GM10248 (cell line): ENCODE measurements at places on chromosomes 6 and 20.

DNA sequence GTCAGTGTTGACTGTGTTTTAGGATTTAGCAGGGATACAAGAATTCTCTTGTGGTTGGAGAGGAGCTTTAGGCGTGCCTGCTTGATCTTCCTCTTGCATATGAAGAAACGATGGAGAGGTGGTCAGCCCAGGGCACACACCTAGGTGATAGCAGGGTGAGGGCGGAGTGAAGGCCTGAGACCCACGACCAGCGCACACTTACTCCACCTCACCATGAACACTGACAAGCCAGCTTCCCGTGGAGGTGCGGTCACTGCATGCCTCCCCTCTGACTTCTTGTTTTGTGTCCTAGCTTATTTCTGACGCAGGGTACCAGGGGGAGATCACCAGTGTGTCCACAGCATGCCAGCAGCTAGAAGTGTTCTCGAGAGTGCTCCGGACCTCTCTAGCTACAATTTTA lies 8.1 kb downstream of the NELFCD start:
- DNase-seq: no peak

DNA sequence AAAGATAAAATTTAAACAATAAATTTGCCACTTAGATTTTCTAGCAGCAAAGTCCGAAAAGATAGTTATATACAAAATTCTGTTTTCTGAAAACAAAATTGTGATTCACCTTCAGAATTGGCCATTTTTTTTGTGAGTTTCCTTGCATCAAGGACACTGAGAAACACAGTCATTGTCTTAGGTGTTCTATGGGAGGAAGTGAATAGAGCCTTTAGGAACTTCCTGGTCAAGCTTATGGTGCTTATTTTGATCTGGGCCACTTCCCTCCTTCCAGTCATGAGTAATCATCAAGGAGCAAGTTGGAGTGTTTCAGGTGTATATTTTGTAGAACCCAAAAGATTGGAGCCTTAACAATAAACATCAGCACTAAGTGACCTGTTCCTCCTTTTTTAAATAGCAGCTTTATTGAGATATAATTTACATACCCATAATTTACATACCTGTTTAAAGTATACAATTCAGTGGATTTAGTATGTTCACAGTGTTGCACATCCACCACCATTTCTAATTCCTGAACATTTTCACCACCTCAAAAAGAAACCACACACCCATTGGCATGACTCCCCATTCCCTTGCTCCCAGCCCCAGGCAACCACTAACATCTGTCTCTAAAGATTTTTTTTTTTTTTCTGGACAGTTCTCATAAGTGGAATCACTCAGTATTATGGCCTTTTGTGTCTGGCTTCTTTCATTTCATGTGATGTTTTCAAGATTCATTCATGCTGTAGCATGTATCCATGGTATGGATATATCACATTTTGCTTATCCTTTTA lies 17.6 kb downstream of the TMEM74B start:
- DNase-seq: no peak

DNA sequence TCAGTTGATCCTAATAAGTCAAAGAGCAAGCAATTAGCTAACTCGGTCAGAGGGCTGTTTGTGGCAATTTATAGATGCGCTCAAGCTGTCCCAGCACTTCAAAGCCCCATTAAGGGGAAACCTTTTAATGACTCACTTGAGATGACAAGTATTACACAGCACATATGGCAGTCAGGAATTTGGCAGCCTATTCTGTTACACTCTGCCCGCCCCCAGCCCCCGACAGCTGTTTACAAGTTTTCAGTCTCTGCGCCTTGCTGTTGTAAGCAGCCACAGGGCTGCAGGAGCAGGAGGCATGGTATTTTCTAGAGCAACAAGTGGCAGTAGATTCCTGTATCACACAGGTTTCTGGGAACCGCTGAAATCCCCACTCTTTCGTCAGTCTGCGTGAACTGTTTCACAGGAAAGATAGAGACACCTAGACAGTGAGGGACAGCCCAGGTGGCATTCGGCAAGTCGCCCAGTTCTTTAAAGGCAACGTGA lies 263.0 kb downstream of the FOXC1 start:
- no peak for DNase-seq

DNA sequence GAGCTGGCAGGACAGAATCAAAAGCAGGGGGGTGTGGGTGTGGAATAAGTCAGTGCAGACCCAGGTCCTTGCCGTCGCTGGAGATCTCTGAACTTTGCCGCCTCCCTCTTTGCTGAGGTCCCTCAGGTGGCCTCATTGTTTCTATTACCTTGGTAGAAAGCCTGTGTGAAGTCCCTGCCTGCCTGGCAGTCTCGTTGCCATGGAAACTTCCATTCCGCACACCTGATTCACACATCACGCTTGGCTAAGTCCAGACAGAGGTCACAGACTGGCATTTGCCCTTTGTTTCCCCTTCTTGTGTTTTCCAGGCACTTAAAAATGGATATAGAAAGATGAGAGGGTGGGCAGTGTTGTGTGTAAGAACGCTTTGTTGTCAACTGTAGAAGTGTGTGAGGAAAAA lies 260.6 kb downstream of the PRL start:
- no peak for DNase-seq

DNA sequence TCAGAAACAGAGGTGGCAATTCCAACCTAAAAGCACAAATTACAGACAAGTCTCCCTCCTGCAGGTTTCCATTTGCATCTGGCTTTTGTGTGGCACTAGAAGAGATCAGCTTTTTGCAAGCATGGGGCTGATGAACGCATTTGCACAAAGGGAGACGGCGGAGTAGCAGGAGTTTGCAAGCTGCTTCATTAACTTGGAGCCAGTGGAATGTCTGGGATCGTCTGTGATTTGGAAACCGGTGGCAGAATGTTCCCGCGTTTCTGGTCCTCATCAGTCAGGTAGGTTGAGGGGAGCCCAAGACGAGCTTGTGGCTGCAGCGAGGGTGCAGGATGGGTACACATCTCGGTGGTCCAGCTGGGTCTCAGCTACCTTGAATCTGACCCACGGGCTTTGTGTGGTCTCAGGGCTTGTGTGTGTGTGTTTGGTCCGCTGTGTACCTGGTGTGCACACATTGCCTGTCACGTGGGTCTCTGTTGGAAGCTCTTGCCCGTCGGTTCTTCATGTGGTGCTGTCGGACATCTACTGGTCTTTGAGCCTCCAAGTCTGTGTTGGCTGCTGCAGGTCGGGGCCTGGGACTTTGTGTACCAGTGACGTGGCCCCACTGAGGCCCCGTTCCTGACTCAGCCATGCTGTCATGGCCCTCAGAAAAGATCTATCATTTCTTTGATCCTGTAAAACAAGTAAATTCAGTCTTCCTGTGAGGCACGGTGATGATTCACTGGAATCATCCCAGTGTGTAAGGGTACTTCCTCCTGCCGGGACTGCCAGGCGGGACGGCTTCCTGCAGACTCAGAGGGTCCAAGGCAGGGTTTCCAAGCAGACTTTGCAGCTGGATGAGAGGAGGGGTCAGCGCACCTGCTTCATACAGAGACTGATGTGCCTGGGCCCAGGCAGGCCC lies 12.4 kb upstream of the MYT1 start:
- DNase-seq: no peak

DNA sequence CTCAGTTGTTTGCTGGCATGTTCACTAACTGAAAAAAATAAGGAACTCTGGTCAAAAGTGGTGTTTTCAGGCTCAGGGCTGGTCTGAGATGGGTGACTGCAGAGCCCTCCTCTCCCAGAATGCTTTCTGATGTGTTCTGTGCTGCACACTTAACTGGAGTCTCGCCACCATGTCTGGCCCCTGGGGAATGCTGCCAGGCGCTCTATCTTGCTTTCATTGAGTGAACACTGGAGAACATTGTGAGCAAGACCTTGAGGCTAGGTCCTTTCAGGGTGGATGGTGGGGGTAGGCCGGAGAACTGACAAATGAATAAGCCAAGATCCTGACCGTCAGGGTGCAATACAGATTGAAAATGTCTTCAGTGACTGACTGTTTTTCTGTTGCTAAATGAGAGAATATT lies 19.5 kb downstream of the PANK2 start:
- DNase-seq: no peak

- DNase-seq: no peak
Observed at GRCh38 chr6:63527658-63528514, 44.4 kb upstream of the LOC128125822 start.

DNA sequence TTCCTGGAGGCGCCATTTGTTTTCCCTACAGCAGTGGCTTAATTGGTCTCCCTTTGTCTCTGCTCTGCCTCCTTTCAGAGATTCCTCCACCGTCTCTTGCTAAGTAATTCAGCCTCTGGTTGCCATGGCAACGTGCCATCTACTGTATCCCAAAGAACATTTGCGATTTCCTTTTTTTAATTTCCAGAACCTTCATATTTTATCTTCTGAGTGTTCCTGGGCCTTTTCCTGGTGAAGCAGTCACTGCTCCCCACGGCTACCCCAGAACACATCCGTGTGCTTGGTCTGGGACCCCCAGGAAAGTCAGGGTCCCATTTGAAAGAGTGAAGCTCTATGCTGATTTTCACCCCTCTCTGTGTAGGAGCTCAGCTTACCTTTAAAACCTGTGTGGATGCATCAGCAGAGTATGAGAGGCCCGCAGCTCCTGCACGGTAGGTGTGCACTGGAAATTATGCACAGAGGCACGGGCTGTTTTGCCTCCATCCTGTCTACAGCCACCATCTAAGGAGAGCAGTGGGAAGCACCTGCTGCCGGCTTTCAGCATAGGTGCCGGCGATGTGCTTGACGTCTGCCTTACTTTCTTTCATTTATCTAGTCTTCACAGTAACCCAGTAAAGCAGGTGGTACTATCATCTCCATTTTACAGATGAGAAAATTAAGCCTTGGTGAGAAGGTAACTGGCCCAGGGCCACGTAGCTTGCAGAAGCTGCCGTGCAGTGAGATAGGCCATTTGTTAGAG lies 122.8 kb downstream of the SYCP2 start:
- DNase-seq: no peak

DNA sequence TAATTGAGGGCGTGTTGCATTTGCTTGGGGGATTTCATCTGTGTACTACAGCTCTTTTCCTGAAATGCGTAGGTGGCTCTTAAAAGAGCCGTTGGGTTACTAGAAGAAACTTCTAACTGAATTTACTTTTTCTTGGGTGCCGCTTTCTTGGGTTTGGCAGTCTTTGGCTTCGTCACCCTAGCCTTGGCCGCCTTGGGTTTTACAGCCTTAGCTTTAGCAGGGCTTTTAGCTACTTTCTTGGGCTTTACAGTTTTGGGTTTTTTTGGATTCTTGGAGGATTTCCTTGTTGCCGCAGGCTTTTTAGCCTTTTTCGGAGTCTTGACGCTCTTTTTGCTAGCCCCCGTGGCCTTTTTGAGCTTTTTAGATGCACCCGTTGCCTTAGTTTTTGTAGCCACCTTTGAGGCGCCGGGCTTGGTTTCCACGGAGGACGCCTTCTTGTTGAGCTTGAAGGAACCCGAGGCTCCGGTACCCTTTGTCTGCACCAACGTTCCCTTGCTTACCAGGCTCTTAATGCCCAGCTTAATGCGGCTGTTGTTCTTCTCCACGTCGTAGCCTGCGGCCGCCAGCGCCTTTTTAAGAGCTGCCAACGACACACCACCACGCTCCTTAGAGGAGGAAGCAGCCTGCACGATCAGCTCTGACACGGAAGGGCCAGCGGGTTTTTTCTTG lies 54.5 kb downstream of the TRIM38 start:
- no peak for DNase-seq
